ENCODE measurements at places on chromosomes 4 and X. TPM values are rescaled to one million over a fixed set of nuclear protein-coding genes. Genes with fewer than 3 reads are reported as not detected.

DNA sequence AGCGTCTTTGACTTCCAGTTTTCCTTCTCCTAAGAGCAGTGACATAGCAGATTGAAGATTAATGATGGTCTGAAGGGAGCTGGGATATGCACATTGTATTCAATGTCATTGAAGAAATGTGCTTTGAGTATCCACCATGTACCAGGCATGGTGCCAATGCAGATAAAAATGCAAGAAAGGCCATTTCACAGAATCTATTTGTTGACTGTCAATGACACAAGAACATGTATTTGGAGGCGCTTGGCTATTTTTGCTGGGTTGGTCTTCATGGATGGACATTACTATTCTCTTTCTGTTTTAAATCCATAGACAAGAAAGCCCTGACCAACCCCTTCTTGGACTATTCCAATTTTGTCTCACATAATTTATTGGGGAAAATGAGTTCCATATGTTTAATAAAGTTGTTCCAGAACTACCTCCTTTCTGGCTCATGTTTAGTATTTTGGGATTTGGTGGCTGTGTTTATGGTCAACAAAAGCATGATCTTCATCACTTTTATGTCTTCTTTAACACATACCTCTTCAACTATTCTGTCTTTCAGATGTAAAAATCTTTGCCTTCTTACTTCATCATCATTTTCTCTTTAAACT is 174.5 kb downstream of the CPE start:
- DNase-seq, result no peak

DNA sequence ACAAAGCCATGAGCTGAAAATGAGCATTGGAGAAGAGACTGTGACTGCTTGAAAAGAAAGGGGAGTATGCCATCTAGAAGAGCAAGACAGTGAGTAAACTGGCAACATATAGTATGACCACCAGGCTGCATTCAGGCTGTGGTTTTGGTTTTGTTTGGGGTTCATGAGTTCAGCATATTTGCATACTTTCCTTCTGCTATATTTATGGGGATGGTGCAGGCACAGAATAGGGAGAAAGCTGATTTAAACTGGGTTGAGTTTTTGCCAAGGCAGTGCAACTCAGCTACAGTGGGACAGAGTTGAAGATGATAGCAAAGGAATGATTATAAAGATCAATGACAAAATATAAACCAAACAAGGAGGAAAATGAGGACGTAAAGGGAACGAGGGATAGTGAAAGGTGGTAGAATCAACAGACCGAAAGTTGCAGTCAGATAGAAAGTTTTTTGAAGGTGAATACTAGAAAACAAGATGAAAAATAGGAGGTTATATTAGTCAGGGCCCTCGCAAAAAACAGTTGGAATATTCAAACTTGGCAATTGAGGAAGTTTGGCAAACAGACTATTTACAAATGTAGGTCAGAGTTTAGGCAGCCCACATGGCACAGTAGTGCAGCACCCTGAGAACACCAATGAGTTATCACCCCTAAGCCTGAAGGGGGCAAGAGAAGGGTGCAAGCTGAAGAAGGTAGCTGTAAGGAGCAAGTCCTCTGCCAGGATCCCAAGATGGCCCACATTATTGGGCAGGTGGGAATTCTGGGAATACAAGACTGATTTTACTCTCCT is 114.8 kb upstream of the MAP9 start:
- no peak for DNase-seq

DNA sequence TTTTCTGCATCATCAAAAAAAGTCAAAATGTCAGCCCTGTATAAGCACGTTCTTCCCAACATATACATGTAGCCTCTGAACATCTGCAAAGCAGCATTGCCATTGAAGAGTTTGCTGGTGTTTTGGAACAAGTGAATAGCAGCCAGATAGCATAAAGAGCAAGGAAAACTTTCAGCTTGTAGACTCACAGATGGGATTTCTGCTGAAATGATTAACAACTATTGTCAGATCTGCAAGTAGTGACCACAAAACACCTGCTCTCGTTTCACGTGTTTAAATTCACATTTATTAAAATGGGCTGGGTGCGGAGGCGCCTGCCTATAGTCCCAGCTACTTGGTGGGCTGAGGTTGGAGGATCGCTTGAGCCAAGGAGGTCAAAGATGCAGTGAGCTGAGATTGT is 123.7 kb downstream of the SPRY1 start:
- no peak for DNase-seq

DNA sequence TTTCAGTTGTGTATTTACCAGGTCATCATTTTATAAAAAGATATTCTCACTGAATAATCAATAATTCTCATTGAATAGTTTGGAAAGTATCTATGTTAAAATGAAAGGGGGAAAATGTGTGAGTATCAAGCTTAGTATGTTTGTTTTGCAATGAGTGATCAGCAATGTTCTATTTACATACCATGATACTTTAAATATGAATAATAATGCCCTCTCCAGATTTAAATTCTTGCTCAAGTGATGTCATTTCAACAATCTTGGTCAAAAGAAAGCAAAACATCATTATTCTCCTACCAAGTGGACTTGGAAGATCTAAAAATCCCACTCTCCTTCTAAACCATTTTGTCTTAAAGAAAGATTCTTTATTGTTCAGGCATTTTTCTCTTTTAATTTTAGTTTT is 42.1 kb upstream of the ANKRD50 start:
- DNase-seq, result no peak

- no peak for DNase-seq
Measured at GRCh38 chrX:109720947-109721346, 12.1 kb downstream of the ACSL4 start.

DNA sequence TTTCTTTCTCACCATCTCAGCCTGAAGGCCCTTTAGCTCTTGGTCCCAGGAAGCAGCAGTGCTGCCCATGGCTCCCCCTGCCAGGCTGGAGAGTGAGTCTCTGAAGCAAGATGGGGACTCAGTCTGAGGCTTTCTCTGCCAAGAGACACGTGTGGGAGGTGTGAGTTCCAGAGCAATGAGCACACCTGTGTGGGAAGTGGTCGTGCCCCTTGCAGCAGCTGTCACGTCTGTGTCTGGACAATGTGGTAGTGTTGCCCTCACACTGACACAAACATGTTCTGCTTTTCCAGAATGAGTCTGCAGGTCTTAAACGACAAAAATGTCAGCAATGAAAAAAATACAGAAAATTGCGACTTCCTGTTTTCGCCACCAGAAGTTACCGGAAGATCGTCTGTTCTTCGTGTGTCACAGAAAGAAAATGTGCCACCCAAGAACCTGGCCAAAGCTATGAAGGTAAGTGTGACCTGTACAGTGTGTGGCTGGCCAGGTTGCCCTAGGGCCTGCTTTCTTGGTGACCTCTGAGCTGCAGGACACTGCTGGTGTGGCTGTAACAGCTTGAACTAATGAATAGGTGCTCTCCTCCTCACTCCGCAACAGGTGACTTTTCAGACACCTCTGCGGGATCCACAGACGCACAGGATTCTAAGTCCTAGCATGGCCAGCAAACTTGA is 1.9 kb downstream of the TACC3 start:
- DNase-seq, result no peak

DNA sequence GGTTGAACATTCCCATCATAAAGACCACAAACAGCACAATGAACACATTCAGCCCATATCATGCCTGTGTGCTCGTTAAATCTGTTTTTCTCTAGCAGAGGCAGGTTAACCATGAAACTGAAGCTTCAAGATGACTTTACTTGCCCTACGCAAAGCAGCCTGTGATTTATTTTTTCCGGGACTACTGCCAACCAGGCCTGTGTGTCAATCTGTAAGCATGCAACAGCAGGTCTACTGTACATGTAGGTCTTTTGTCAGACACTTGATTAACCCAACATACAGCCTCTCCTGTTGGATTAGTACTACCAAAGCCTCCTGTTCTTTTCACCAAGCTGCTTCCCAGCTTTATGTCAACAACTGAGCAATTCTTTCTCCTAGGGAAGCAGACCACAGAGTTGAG is 85.5 kb upstream of the ACSL1 start:
- DNase-seq, result no peak

- no peak for DNase-seq
Measured at GRCh38 chr4:519203-519651, 20.2 kb downstream of the PIGG start.

- DNase-seq, result no peak
Measured at GRCh38 chr4:148842843-148843242, 400.6 kb upstream of the NR3C2 start.

The FAM120C gene
- total RNA-seq, result 5.6 TPM

- DNase-seq, result no peak
Measured at GRCh38 chr4:133641191-133641590, 492.1 kb downstream of the PCDH10 start.

DNA sequence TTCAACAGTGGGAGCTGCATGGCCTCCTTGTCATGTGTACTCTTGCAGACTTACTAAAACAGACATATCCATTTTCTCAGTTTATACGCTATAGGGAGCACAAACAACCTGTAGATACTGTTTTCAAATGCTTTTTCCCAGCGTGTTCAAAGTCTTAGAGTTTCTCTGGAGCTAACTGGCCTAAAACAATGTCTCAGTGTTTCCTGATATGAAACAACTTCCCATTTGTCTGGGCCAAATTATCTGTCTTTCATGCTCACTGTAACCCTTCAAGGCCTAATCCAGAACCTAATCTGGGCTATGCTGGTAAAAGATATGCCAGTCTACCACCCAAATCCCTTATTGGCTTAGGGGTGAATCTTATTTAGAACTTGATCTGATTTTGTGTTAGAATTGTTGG is 38.8 kb downstream of the RAB40A start:
- DNase-seq, result no peak

DNA sequence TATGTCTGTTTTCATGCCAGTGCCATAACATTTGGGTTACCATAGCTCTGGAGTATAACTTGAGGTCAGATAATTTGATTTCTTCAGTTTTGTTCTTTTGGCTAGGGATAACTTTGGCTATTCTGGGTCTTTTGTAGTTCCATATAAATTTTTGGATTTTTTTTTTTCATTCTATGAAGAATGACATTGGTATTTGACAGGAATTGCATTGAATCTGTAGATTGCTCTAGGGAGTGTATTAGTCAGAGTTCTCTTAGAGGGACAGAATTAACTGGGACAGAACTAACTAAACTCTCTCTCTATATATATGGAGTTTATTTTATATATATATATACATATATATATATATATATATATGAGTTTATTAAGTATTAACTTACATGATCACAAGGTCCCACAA is 32.2 kb upstream of the SLIT2 start:
- DNase-seq, result no peak

- no peak for DNase-seq
Measured at GRCh38 chr4:69714086-69714485, 46.3 kb downstream of the SULT1B1 start.

GRCh38 chr4:152156442-152156841 is 379.4 kb downstream of the FBXW7 start:
- DNase-seq, result peak; percentile 77

- DNase-seq, result no peak
Measured at GRCh38 chr4:94673961-94674360, 83.8 kb upstream of the BMPR1B start.

GRCh38 chr4:124980276-124980752 is 267.8 kb upstream of the ANKRD50 start:
- DNase-seq, result no peak
